Activated naive CD8-positive, alpha-beta T cell treated with anti-CD3 and anti-CD28 coated beads for 36 hours (primary cell): ENCODE measurements at places on chromosomes 1 and 21. TPM values are rescaled to one million over a fixed set of nuclear protein-coding genes. Genes with fewer than 3 reads are reported as not detected.

TFAP2E gene
- total RNA-seq: 0.27 TPM

AMY1C gene
- total RNA-seq: not detected

LRIF1 gene
- 14.6 TPM for total RNA-seq

DNA sequence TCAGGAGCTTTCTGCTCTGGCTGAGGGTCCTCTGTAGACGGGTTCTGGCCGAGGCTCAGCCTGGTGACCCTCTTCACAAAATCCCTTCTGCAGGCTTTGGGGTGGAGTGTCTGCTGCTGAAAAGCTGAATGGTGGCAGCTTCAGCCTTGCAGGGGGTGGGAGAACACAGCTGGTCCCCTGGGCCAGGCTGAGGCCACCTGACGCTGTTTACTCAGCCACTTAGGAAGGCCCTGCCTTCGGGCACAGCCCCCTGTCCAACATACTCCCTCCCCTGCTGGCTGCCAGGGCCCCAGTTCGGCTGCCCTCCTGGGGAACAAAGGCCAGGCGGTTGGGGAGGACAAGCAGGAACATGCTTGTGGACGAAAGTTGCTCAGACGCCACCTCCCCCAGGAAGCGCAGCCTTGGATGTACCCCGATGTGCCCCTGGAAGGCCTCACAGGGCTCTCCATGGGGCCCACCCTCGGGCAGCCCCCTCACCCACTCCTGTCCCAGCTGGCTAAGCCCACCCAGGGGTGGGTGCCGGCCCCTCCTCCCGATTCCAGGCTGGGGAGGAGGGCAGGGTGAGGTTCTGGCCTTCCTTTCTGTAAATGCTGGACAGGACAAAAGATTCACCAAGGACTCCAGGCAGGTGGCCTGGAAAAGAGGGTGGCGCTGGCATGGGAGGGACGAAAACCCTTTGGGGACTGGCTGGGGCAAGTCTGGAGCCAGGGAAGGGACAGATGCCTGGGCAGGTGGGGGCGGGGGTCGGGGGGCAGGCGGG is at the start of gene ANKRD65:
TSS of gene ANKRD65 (minus strand) at position 130 of the 760 bp plus-strand sequence. CDS start 271 bp downstream, outside the sequence.
- DNase-seq: no peak

- DNase-seq: no peak
Observed at GRCh38 chr1:224903955-224904354, 25.5 kb upstream of the DNAH14 start.

GRCh38 chr21:45975020-45975666 is 6.4 kb upstream of the COL6A1 start:
- DNase-seq: no peak

DNA sequence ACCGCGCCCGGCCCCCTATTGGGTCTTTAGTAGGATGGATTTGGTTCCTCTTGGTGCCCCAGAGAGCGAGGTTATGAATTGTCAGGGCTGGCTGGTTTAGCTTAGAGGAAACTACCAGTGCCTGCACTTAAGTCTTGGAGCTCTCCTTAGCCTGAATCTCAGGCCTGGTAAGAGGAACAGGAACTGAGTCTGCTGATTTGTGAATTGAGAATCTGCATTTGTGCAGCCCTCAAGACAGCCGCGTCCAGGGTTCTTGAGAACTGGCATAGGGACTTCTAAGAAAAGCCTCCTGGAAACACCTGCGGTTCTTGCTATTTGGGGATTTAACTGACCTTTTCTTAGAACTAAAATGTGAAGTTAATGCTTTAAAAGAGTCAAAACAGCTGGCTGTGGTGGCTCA is 1.7 kb downstream of the NECAP2 start:
- DNase-seq: no peak

DNA sequence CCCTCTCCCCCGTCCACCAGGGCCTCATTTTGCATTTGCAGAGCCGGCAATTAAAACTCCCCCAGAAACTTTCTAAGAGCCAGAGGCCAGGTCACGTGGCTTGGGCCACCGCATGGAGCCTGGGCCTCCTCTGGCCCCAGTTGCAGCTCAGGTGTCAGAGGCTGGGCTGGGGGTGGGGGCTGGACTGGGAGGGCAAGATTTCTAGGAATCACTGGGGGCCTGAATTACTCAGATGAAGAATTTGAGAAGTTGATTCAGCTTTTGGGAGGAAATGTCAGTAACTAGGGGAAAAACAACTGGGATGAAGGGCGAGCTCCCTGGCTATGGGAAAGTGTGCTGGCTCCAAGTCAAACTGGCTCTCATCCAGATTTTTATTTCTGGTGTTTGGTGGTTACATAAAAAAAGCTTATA is 151.0 kb downstream of the CDC7 start:
- no peak for DNase-seq

GRCh38 chr1:164836614-164837018 is 277.6 kb downstream of the PBX1 start:
- DNase-seq: no peak

DNA sequence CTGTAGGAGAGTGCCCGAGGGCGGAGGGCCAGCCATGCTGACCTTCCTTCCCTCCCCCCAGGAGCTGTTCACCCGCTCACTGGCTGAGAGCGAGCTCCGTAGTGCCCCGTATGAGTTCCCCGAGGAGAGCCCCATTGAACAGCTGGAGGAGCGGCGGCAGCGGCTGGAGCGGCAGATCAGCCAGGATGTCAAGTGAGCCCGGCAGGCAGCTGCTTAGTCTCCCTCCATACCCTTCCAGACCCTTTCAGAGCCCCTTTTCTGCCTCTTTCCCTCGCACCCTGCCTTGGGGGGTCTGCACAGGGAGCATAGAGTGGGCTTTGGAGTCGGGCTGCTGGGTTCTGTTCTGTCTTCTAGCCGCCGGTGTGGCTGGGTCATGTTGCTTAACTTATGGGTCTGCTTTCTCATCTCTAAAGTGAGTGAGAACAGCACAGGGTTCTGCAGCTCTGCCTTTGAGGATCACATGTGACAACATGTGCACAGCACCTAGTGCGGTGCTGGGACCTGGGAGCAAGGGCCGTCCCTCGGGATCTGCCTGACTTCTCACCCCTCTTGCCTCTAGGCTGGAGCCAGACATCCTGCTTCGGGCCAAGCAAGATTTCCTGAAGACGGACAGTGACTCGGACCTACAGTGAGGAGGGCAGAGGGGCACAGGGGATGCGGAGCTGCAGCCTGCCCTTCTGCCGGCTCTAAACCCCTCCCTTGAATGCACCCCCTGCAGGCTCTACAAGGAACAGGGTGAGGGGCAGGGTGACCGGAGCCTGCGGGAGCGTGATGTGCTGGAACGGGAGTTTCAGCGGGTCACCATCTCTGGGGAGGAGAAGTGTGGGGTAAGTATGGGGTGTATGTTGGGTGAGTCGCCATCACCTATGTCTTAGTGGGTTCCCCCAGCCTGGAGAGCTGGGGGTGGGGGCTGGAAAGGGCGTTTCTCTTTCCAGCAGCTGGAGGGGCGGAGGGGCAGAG is 6.2 kb downstream of the AMPD2 start:
- no peak for DNase-seq

- DNase-seq: no peak
Observed at GRCh38 chr1:151805066-151805820, at the start of gene LINGO4. LINGO4 (minus strand) TSS chr1:151805419; CDS start chr1:151802704, 2,715 bp downstream.
